GM23248 (cell line): ENCODE measurements at places on chromosomes 12 and 14.

- DNase-seq = peak; percentile 39
Observed at GRCh38 chr12:115000038-115000437, 316.1 kb upstream of the TBX3 start.

DNA sequence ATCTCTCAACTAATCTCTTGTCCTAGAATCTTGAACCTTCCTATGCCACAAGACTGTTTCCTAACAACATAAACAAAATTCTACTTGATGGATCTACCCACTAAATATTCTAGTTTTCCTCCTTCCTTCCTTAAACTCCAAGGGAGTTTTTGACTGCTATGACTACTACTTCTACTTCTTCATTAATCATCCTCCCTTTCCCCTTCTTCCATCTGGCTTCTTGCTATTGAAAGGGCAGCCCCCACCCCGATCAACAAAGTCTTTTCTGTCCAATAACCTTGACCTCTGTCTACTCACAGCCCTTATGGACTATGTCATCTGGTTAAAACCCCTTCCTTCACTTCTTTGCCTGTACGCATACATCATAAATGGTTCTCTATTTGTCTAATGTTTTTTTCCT is 5.6 kb downstream of the LTA4H start:
- DNase-seq = no peak

DNA sequence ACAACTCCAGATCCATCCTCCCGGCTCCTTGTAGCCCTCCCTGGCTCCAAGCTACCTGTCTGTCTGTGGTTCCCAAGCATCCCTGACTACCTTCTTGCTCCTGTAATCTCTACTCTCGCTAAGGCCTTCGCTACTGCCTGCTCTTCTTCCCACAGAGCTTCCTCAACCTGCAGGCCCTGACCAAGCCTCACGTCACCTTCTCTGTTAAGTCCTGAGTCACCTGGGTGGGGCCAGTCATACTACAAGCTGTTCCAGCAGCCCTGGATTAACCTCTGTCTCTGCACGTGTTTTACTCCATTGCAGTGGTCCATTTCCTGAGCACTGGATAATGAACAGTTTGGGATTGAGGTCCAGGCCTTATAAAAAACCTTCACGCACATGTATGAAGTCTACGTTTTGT is 770.7 kb downstream of the BCL11B start:
- DNase-seq = no peak

DNA sequence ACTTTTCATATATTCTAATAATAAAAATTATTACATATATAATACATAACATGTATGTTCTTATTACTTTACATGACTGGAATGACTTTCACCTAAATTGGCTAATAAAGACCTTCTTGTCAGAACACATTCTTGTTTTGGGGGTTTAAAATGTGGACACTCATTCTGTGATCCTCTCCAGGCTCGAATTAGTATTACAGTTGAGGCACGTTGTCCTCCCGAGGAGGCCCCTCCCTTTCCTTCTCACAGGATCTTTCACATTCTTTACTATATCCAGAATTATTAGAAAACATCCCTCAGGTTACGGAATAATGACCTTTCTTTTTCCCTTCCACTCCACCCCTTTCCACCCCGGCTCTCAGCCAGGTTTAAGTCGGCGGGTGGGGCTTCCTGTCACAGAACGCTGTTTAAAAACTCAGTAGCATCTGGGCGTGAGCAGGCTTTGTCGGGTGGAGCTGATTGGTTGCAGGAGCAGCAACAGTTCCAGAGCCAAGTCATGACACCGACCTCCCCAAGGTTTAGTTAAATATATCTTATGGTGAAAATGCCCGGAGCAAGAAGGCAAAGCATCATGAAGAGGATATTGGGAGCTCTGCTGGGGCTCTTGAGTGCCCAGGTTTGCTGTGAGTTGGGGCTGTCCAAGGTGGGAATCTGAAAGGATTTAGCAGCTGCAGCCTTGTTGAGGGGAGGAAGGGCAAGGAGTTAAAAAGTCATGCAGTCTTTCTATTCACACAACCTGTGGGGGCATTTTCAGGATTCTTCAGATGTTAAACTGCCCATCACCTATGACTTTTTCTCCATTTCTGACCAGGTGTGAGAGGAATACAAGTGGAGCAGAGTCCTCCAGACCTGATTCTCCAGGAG is 396.7 kb upstream of the OR4E1 start:
- peak; percentile 4 for DNase-seq

DNA sequence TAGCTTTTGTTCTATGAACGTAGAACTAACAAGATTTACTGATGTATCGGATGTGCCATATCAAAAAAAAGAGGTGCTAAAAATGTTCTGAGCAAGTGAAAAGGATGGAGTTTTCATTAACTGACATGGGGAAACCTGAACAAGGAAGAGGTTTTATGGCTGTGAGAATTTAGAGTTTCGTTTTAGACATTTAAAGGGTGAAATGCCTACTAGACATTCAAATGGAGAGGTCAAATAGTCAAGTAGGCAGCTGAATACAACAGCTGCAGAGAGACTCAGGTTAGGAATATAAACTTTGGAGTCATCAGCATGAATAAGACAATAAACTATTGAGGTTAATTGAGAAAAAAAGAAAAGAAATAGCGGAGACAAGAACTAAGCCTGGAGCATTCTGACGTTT is 364.9 kb upstream of the GARIN6 start:
- DNase-seq = no peak

DNA sequence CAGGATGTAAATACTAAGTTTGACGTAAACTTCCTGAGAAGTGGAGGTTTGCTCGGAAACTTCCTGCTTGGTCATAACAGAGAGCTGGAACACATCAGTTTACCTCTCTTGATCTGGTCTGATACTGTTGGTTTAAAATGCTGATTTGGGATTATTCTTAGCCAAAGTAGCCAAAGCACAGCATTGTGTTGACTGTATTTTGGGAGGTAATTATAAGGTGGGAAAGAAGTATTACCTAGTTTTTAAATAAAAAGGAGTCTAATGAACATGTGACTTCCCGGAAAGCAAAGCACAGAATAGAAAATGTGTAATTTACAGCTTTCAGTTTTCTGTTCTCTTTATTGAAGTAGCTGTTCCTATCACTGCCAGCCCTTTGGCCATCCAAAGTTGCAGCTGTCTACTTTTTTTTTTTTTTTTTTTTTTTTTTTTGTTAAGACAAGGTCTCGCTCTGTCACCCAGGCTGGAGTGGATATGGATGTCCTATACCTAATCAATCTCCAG is 52.2 kb upstream of the SRP54 start:
- no peak for DNase-seq

- DNase-seq = no peak
Observed at GRCh38 chr14:22300646-22301045, 288.4 kb downstream of the DAD1 start.

DNA sequence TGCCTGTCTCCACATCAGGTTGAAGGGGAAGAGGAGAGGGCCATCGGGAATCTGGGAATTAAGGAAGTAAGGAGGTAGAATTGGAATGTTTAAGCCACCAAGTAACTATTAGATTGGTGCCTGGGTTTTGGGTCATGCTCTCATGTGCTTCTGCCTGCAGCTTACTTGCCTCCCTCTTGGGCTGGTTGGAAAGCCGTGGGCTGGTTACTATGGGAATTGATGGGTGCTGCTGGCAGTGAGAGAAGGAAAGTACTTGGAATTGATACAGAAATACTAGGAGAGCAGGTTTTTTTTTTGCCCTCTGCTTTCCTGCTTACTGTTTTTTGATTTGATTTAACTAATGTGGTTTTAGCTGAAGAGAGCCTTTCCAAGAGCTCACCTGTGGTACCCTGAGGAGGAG is 493.5 kb upstream of the RGS6 start:
- DNase-seq = peak; percentile 62

DNA sequence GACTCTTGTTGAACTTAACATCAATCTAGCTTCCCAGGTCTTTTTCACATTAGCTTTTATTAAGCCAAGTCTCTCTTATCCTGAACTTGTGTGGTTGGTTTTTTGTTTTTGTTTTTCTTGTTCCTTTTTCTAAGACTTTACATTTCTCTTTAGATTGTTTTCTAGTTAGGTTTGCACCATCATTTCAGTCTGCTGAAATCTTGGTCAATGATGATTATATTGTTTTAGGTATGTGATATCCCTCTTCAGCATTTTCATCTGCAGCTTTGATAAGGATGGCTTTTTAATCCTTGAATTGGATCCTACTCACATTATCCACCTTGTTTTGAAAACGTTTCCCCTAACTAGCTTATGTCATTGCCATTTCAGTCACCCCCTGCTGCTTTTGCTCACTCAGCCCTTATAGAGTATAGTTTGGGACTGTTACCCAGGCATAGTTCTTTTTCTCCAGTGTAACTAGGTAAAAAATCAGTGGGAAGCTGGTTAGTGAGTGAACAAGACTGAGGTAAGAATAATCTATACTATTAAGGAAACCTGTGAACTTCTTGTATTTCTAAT is 22.0 kb downstream of the YLPM1 start:
- DNase-seq = no peak

DNA sequence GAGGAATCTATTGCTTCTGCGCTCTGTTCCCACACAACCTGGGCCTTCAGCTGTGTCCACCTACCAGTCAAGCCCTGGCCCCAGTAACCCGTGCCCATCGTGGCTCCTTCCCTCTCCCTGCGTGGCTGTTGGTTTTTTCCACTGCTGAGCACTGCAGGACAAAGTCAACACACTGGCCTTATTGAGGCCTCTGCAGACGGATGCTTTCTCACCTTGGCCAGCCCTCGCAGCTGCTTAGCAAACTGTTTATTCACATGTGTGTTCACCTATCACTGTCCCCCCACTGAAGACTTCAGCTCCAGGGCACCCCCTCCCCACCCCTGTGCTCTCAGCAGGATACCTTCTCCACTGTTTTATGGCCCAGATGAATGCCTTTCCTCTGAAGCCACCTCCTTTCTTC is 12.8 kb upstream of the GPX2 start:
- DNase-seq = no peak

GRCh38 chr14:106218174-106218573 is 691.8 kb downstream of the TMEM121 start:
- no peak for DNase-seq

DNA sequence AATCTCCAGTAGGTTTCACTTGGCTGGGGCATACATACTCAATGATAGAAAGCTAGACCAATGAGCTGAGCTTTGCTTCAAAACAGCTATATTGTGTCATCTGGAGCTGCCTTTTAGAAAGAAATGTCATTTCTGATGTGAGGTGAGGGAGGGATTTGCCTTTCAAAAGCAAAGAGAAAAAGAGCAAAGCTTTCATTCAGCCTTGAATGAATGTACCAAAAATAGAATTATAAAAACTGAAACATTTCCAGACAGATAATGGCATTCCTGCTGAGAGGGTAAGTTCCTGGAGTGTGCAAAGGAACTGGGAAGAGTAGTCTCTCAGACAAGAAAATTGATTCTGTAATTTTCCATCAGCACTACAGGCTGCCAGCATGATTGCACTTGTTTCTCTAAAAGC is 710.0 kb downstream of the LRFN5 start:
- no peak for DNase-seq

DNA sequence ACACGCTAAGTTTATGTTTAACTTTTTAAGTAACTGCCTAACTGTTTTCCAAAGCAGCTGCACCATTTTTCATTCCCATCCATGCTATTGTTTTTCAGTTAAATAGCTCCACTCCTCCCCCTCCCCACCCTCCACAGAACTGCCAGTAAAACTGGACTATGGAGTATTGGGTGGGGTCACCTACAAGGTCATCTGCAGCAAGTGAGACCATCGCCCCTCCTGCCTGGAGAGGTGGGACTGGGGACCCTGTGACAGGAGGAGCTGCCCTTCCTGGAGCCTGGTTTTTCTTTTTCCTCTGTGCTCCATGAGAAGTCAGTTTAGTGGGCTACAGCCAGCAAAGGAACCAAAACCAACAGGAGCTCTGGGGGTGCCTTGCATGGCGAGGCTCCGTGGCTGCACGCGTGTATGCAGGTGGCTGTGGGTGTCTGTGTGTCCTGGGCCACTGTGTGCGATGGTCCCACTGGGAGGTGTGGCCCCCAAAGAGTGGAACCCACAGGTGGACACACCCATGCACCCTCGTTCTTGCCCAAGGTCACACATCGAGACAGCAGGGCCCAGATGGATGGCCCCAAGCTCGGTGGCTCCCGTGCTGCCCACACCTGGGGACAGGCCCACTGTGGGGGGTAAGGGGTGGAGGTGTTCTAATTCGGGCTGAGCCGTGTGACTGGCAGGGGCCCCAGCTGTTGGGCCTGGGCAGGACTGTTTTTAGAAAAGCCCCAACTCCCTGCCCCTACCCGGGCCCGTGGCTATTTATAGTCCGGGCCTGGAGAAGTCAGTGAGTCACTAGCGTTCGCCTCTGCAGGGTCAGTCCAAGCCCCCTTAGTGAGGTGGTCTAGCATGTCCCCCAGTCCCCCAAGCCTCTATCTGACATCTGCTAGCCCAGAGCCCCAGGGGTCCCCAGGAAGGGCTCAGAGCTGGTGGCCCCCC is 2.3 kb upstream of the ADSS1 start:
- peak; percentile 27 for DNase-seq

DNA sequence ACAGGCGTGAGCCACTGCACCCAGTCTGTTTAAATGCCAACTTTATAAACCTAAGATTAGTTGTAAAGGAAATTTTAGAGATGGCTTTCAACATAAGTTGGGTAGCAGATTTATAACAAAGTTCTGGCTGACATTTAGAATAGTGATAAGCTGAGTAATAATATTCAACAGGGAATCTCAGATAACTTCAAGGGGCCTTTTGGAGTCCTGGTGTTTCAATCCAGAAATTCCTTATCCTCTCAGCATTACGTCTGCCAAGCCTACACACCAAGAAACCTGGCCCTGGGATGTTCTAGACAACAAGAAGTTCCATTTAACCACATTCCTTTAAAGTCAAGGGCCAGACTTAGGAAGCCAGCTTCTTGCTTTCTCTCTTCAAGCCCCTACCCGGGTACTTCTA is 59.5 kb upstream of the DYRK2 start:
- no peak for DNase-seq
